ENCODE measurements at places on chromosomes 4 and X.

DNA sequence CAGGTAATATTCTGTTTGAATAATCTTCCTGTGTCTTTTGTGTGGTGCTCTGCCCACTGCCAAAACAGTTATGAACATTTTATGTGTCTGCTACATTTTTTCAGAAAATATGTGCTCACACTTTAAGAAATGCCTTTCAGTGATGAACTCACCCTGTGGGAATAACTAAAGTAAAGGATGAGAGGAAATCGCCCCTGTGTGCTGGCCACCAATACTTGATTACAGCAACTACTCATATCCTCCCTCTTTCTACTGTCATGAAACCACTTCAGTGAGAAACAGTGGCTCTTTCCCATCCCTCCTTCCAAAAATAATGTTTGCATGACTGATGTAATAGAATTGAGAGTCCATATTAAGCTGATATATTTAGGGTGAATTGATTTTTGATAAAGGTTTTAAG, 900.9 kb downstream of the RAB28 start:
- DNase-seq, result no peak

DNA sequence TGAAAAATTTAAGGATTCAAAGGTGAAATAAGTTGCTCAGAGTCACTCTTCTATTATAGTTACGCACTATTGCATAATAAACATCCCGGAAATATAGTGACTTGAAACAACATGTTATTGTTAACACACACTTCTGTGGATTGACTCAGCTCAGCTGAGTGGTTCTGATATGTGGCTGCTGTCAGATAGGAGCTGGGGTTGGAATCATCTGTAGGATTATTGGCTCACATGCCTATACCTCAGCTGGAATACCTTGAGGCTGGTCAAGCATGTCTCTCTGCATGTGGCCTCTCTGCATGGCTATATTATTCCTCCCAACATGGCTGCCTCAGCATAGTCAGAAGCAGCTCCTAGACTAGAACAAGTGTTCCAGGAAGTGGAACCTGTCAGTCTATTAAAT, 486.7 kb upstream of the MAGEB2 start:
- no peak for DNase-seq

GRCh38 chrX:20267607-20267930, 860 bp upstream of the RPS6KA3 start:
- DNase-seq, result no peak

- DNase-seq, result no peak
Observed at GRCh38 chrX:68991691-68992345, 163.0 kb downstream of the EFNB1 start.

GRCh38 chrX:74535408-74536151, 78.8 kb downstream of the RLIM start:
- DNase-seq, result peak; percentile 51

GRCh38 chrX:39729981-39730661, 367.6 kb downstream of the BCOR start:
- DNase-seq, result peak; percentile 33

GRCh38 chrX:105745863-105746262, 76.5 kb upstream of the NRK start:
- no peak for DNase-seq
